A172 (cell line): ENCODE measurements at places on chromosomes 1 and 21.

- no peak for DNase-seq
Observed at GRCh38 chr1:94734963-94735901, 84.9 kb upstream of the SLC44A3 start.

GRCh38 chr1:1899266-1899966 is 8.5 kb upstream of the GNB1 start:
- DNase-seq = no peak

DNA sequence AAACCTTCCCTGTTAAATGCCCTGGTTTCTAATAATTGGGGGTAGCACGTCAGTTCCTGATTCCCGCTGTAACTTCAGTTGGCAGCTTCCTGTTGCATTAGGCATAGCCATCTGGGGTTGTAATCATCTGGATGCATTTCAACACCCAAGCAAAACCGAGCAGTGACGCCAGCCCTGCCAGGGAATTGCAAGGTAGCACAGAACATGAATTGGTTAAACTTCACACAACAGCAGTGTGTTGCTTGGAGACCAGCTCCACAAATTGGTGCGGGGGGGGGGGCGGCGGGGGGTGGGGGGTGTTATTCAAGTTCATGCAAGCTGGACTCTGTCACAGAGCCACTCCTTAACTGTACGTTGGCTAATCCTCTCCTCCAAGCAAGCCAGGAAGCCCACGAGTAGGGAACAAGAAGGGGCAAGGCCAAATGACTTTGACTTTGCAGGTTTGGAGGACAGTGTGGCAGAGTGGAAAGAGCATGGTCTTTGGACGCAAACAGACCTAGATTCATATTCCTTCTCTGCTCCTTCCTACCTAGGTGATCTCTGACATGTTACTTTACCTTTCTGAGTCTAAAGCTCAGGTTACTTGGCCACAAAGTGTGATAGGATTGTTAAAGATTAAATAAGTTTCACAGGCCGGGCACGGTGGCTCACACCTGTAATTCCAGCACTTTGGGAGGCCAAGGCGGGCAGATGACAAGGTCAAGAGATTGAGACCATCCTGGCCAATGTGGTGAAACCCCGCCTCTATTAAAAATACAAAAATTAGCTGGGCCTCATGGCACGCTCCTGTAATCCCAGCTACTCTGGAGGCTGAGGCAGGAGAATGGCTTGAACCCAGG is 4.7 kb downstream of the LAX1 start:
- DNase-seq = peak; percentile 66

GRCh38 chr1:33042831-33043230 is 6.1 kb upstream of the AK2 start:
- DNase-seq = no peak

- no peak for DNase-seq
Observed at GRCh38 chr1:174110053-174110452, 49.3 kb upstream of the RABGAP1L start.

- DNase-seq = peak; percentile 33
Observed at GRCh38 chr1:192270398-192270797, 46.4 kb upstream of the RGS21 start.

DNA sequence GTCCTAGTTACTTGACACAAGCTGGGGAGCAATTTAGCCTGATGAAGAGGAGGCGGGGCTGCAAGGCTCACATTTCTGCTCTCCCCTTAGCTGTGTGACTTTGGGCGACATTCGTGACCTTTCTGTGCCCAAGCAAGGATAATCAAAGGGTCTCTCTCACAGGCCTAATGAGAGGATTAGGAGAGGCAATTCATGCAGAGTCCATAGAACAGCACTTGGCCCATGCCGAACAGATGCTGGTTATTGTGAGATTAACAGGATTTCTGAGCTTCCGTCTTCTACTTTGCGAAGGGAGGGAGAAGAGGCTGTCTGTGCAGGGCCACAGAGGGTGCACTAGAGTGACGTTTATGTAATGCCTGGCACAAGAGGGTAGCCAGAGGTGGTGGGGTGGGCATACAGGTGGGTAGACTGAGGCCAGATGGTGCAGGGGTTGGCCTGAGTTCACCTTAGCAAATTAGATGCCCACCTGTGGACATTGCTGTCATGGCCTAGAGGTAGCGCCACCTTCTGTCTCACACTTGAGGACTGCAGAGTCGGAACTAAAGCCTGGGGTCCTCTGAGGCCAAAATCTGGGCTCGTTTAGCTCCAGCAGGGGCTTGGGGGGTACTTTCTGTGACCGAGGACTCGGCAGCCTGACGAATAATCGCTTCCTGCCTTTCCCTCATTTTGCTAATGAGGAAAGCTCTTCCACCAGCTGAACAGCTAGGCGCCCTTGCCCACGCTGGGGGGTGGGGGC is 18.6 kb downstream of the ACTL8 start:
- no peak for DNase-seq

DNA sequence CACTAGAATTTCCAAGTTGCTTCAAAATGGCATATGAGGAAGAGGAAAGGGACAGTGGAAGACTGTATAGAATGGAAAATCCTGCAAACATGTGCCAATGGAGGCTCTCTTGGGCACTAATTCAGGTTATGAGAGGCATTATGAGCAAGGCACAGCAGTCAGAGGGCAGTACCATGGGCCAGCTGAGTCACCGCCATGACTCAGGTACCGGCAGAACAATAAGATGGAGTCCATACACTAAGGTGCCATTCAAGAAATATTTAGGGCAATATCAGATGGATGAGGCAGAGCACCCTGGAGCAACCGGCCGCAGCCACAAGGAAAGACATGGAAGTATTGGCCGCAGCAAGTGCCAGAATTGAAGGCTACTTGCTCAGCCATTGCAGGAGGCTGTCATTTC is 25.6 kb upstream of the VAV3 start:
- peak; percentile 40 for DNase-seq

DNA sequence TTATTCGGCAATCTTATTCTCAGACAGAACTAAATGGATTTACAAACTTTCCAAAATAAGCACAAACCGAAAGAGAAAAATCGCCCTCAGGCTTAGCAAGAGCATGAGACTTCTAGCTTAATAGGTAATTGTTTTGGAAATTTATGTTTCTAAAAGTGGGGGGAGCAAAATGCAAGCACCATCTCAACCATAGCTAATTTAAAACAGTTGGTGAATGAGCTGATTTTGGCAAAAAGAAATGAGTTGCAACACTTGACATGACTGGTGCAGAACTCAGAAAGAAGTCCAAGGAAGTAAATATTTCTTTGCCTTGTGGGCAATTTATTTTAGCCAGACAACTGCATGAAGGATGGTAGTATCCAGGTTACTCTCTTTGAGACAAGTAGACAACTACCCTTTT is 71.5 kb upstream of the PTGFR start:
- DNase-seq = no peak

DNA sequence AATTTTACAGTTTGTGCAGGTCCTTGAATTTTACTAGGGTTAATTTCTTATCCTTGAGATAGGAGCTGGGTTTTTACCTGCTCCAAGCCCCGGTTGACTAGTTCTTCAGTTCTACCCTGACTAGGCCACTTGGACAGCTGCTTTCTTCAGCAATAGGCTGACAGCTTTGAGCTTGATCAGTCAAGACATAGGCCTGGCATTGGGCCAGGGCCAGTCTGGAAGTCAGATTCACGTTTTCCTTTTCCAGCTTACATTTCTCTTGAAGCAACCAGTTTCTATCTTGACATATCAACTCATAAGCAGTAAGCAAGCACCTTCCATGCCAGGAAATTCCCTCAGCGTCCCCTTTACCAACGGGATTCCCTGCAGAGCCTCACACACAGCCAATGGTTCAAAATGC is 63.7 kb upstream of the AJAP1 start:
- no peak for DNase-seq

DNA sequence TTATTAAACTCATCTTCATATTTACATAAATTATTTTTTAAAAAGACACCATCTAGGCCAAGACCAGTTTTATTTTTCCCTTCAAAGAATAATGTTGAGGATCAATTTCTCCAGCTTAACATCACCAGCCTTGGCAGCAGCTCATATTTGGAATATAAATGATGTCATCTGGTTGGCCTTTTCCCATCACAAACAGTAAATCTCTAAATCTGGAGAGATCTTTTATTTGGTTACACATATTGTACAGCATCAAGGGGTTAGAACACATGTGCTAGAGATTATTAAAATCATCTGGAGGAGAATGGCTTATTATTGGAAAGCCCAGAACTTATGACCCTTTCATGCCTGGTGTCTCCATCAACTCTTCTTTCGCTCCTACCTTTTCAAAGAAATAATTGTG is 508.8 kb downstream of the PLPP3 start:
- no peak for DNase-seq
